ELR (cell line): ENCODE measurements at places on chromosomes 16 and 17.

GRCh38 chr17:10034719-10035475 is 129.8 kb upstream of the RCVRN start:
- no peak for DNase-seq

GRCh38 chr17:36131421-36131820 is 27.8 kb downstream of the CCL4 start:
- DNase-seq: peak; percentile 9

DNA sequence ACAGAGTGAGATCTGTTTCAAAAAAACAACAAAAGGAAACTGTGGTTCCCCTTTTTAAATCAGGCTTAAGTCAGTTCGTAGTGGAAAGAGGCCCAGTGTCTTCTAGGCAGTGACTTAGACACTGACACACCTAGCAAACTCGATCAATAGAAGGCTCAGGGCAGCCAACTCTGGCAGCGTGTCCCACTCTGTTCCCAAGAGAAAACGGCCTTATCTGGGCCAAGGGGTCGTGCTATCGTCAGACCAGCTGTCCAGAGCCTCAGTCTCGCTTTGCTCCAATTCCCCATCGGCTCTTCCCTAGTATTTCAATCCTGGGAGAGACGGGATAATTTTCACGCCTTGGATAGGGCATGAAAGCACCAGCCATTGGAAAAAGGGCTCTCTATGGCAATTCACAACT is 72.9 kb downstream of the SLC5A11 start:
- no peak for DNase-seq

DNA sequence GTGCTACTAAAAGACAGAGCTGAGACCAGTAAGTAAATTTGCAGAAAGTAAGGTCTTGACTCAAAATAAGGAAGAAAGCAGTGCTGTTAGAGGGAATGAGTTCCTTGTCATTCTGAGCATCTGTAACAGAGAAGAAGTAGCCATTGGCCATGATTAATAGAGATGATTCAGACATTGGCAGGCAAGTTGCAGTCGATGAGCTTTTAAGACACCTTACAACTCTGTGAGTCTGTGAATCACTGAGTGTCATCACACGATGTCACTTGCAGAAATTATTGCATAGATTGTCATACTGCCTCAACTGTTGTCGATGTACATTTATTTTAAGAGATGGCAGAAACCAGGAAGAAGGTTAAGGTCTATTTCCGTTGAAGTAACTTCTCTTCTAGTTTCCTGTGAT is 201.1 kb upstream of the CDH13 start:
- peak; percentile 13 for DNase-seq

DNA sequence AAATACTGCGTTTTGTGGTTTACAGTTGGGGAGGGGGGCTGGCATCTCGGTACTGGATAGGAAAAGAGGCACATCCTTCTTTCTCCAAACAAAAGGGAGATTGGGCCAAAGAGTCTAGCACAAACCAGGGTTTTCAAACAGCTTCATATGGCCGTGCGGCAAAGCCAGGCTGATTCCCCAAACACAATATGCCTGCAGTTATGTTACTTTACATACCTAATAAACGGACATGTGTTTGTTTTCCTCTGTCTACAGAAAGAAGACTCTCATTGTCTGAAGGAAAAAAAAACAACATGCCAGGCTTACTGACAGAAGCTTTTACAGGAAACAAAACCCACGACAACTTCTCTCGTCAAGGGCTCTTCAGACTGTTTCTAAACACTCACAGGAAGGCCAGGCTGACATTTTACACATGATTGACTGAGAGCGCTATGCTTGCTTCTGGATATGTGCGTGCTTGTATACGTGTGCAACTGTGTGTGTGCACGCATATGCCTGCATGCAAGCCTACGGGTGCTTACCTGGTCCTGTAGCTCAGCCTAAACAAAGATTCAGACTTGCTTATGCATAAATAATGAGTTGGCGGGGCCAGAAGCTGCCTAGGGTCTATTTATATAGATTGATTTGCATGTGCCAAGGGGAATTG is 461.0 kb upstream of the C16orf82 start:
- DNase-seq: no peak

GRCh38 chr17:28807925-28808634 is 34.5 kb downstream of the FAM222B start:
- DNase-seq: peak; percentile 90

- DNase-seq: no peak
Observed at GRCh38 chr17:10171122-10171571, 27.3 kb downstream of the GAS7 start.

DNA sequence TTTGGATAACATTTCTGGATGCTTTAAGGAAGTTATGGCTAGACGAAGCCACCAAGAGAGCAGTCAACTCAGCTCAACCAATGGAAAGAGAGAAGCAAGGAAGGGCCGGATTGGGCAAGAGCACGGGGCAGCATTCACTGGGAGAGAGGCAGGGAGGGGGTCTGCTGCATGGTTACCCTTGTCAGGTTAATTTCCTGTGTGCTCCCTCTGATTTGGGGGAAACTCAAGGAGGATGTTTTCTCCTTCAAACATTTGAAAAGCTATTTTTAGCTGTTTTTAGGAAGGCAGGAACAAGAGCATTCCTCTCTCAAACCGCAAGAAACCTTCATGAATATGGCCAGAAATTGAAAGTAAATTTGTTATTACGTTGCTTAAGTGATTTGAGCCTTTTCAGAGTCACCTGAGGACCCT is 118.5 kb upstream of the ZFHX3 start:
- DNase-seq: no peak

- DNase-seq: peak; percentile 84
Observed at GRCh38 chr16:75580-76501, 2.2 kb upstream of the MPG start.

- no peak for DNase-seq
Observed at GRCh38 chr16:2748757-2749455, 3.5 kb upstream of the SRRM2 start.

DNA sequence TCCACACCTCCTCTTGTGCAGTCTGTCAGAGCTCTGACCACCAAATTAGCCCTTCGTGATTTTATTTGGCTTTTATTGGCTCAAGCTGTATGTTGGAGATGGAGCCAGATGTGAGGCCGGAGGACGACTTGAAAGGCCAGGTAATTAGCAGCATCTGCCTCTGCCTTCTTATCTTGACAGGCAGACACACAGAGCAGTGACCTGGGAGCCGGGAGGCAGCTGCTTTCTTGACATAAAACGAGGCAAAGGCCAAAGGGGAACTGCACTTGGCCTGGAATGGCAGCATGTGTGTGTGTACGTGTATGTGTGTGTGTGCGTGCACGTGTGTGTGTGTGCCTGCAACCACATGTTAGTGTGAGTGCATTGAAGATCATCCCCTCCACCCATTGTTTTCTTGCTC is 56.9 kb upstream of the BRD7 start:
- no peak for DNase-seq

DNA sequence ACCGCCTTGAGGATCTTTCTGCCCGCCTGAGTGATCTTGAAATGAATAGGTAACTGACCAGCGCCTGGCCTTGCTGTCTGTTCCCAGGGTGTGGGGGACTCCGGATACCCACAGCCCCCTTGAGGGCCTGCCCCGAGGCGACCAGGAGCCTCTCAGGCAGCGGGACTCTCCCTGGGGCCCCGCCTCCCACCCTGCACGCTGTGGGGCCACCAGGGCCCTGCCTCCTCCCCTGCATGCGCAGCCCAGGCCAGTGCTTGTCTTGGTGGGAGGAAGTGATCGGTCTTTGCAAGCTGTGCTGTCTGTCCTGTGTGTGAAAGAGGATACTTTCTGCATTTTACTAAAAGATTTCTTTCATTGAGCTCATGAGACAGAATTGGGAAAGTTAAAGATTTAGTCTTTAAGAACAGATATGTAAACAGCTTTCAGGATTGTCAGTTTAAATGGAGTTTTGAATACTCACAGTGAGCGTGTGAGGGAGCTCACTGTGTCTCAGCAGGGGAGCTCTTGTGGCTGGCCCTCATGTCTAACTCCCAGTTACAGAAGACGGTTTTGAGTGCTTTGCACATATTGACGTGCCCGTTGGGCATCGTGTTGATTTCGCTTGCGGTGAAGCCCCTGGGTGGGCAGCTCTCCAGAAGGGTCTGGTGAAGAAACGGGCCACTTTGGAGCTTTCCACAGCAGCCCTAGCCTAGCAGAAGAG is 36.1 kb upstream of the CAPN15 start:
- no peak for DNase-seq

DNA sequence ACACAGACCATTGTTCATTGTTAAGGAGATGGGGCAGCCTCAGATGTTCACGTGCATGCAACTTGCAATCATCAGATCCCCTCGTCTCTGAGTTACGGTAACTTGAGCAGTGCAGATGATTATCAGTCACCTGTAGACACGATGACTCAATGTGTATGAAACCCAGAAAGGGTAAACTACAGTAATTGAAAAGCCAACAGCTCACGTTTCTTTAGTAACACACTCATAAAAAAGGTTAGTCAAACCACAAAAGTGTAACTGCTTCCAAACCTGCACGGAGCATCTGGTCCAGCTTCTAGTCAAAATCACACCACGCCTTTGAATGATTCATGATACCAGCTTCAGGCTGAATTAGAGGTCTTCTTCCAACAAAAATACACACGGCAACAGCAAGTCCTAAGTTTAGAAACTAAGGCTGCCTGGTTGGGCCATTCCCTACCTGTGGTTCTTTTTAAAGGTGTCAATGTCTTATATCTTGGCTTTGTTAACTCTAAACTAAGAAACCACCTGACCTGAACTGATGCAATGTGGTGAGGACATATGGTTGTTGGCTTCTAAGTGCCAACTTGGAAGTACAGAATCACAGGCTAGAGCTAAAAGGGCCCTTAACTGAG is 32.3 kb downstream of the GRB7 start:
- peak; percentile 83 for DNase-seq

GRCh38 chr17:50488880-50489279 is 10.2 kb downstream of the RSAD1 start:
- DNase-seq: no peak

GRCh38 chr16:51407199-51407598 is 256.1 kb upstream of the SALL1 start:
- no peak for DNase-seq

GRCh38 chr17:49351572-49352140 is 10.4 kb downstream of the ZNF652 start:
- DNase-seq: no peak

DNA sequence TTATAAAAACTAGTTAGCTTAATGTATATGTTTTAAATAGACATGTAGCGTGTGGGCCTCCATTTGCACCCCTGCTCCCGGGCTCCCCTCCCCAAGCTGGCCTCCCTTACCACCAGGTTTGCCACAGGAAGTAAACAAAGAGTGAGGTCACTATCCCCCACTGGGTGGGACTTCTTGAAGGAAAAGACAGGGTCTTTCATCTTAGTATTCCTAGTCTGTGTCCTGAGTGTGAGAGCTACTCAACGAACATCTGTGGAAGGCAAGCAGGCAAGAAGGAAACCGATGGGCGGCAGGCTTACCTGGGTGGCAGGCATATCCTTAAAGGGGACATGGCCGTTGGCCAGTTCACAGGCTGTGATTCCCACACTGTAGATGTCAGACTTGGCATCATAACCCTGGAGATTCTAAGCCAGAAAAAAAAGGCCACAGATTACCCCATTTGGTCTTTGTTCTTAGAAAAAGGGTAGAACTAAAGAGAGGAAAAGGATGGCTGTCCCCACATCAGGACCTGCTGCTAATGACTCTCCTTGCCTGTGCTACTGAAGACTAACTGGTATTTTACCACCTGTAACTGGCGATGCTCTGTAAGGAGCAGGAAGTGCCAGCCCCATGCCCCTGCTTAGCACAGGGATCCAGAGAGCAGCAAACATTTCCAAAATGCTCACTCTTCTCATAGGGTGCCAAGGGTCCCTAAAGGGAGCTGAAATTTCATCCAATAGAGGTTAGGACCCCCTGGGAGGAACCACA is 6.6 kb upstream of the LIMD2 start:
- no peak for DNase-seq

GRCh38 chr16:74731853-74732477 is 31.3 kb upstream of the MLKL start:
- DNase-seq: no peak

GRCh38 chr17:6574687-6575595 is 18.6 kb upstream of the PITPNM3 start:
- peak; percentile 81 for DNase-seq

GRCh38 chr16:87582216-87582965 is 19.9 kb upstream of the JPH3 start:
- peak; percentile 78 for DNase-seq

DNA sequence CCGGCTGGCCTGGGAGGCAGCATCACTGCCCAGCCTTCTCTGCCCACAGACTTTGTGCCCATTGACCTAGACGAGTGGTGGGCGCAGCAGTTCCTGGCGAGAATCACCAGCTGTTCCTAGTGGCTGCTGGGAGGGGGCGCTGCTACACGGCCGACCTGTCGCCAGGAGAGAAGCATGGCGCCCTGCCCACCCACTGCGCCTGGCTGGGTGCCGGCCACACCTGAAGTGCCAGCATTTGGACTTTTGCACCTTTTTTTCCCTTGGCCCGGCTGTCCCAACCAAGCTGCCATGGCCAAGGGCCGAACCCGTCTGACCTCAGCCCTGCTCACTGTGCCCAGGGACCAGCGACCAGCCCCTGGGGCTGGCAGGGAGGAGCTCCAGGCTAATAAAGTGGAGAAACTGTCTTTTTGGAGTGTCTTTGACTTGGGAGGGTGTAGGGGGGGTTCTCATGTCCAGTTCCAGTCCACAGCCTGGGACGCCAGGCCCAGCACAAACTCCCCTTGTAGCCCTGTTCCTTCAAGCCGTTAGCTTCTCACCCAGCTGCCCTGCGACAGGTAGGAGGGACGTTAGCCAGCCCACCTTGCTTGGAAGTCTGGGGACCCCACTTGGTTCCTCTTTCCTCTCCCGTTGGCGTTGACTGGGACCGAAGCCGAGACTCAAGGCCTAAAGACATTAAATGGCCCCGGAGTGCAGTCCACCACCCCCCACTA is 939 bp upstream of the WDR90 start:
- DNase-seq: peak; percentile 38

- DNase-seq: no peak
Observed at GRCh38 chr16:69402439-69402838, 16.6 kb upstream of the TERF2 start.

DNA sequence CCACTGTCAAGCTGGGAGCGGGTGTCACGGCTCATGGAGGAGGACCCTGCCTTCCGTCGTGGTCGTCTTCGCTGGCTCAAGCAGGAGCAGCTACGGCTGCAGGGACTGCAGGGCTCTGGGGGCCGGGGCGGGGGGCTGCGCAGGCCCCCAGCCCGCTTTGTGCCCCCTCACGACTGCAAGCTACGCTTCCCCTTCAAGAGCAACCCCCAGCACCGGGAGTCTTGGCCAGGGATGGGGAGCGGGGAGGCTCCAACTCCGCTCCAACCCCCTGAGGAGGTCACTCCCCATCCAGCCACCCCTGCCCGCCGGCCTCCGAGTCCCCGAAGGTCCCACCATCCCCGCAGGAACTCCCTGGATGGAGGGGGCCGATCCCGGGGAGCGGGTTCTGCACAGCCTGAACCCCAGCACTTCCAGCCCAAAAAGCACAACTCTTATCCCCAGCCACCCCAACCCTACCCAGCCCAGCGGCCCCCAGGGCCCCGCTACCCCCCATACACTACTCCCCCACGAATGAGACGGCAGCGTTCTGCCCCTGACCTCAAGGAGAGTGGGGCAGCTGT is 11.6 kb downstream of the SLC52A1 start:
- no peak for DNase-seq

DNA sequence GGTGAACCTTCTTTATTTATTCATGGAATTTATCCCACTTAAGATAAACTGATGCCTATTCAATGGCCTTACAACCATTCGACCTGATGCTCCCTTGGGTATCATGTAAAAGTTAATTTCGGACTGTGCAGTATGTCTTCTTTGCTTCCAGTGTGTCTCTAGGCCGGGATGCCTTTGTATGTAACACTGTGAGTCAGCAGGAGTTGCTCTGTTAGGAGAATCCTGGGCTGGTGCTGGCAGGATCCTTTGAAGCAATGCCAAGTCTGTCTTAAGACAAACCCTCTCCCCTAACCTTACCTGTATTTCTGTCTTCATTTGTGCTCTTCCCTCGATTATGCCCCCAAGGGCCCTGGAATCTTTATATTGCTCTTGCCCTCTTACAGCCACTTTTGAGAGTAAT is 37.9 kb upstream of the ABCA8 start:
- DNase-seq: peak; percentile 52
